Activated T-cell treated with anti-CD3 and anti-CD28 coated beads, Interleukin-2, amount 50 U/mL, for 24 hours (primary cell): ENCODE measurements at places on chromosomes 12 and 14.
A peak's percentile ranks its signal among the peaks of the same experiment; 100 is the strongest.

DNA sequence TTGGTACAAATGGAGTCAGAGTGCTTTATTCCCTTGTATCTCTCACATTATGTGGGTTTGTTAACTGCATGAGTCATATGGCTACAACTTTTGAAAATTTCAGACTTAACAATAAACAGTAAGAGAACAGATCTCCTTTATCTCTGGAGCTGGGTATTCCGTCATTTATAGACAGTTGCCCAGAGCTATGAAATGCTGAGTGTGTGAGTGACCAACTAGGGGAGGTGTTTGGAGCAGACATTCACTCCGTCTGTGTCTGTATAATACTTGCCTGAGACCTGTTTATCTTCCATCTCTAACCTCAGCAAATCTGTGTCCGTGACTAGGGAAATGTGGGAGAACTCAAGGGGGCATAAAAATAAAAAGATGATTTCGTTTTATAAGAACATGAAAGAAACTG lies 279.9 kb upstream of the FAR2 start:
- no peak for DNase-seq

DNA sequence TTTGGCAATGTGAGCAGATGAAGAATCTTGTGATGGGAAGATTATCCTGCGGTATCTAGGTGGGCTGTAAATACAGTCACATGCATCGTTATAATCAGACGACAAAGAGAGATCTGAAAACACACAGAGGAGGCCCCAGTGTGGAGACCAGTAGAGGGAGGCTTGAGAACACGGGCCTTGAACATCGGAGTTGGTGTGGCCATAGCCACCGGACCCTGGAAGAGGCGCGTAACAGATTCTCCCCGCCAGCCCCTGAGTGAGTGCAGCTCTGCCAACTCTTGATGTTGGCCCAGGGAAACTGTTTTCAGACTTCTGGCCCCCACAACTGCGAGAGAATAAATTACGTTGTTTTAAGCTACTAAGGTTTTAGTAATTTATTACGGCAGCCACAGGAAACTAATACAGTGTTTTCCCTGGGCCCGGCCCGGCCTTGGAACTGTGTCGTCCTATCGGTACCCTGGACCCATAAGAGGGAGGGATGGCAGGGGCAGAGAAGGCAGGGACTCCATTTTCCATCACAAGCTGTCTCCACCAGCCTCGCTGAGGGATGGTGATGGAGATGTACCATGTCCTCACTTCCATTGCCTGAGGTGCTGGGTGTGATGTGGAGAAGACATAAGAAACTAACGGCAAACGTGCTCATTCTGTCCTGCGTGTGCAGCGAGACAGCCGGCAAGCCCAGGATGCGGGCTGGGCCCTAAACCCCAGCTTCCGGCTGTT lies 91.6 kb downstream of the NTF3 start:
- DNase-seq = no peak

- no peak for DNase-seq
These were observed 289.5 kb downstream of the TMEM132D start for GRCh38 chr12:129614221-129614885.

GRCh38 chr12:80175307-80175930 lies 76.1 kb downstream of the OTOGL start:
- DNase-seq = no peak

GRCh38 chr14:105294142-105294597 lies 6.6 kb downstream of the BRF1 start:
- peak; percentile 67 for DNase-seq

GRCh38 chr14:99476864-99477263 lies 3.8 kb downstream of the SETD3 start:
- DNase-seq = no peak

- DNase-seq = no peak
These were observed 55.1 kb downstream of the PPP1R36 start for GRCh38 chr14:64604881-64605280.

DNA sequence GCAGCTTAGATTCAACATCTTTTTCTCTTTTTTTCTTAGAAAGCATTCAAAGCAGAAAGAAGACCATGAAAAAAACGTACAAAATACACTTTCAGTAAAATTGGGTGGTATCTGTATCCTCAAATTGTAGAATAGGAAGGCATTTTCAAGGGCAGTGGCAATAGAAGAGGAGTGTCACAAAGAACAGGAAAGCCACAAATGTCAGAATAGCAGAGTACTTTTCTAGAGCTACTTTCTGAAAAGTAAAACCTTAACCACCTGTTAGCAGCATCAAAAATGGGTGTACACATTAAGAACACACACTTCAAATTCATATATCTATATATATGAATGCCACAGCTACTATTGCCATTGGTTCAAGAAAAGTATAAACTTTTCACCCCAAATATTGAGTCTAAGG lies 412.1 kb upstream of the DCN start:
- no peak for DNase-seq

DNA sequence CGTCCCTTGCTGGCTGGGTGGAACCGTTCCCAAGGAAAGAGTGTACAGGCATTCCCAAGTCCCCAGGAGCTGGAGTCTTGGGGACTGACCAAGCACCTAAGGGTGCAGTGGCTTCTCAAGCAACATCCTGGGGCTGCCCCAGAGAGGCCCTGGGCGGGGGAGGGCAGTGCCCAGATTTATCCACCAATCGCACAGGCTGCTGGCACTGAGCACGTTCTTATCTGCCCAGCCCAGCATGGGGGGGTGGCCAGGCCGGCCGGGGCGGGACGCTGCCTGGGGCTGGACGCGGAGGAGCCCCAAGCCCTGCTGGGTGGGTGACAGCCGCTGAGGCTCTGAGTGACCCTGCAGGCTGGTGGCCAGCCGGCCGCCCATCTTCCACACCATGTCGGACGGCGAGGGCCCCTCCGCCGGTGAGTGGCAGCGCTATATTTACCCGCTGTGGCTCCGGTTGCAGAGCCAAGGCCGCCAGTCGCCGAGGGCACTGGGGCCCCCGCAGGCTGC lies 53.4 kb downstream of the CYP46A1 start:
- no peak for DNase-seq

DNA sequence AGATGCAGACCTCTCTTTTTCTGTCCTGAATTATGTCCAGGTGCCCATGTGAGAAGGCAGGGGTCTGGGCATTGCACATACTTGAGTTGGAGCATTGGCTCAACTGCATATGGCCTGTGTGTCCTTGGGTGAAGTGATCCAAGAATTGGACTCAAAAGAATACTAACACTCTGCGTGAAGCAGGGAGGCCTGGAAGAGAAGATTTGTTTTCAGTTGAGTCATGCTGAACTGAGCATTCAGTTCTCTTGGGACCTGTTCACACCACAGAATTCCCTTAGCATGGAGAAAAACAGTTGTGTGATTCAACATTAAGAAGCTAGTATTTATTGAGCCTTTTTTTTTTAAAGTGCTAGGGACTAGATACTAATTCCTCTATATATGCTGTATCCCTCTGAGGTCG lies 164.7 kb upstream of the TBX3 start:
- DNase-seq = no peak

DNA sequence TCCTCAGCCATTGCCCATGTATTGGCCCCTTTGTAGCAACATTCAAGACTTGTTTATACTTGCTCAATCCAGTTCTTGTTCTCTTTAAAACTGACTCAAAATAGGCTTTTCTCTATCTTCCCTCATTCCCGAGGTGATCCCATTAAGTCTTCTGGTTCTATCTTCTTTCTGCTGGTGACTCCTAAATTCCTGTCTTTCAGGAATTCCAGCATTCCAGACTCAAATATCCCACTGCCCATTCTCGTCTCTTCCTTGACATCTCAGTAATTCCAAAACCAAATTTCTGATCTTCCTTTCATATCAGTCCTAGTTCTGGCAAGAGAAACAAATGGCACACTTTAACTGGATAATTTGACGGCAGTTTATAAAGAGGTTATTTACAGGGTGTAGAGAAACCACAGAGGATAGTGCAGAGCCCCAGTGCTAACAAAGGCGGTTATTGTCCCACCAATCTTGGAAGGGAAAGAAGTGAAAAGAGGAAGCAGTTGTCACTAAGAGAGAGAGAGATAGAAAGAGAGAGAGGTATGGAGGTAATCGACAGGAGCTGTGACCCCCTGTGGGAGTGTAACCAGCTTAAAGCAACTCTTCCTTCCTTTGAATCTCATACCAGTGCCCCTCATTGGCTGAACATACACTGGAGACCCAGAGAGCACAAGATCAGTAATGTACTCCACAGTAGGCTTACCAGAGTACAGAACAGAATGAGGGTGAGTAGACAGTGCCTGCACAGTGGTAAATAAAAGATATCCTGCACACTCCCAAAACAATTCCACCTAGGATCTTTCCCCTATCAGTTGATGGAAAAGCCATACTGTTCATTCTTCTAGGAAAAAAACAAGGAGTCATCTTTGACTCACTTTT lies 177.6 kb upstream of the LMNTD1 start:
- no peak for DNase-seq

GRCh38 chr12:69966839-69967238 lies 141.8 kb downstream of the MYRFL start:
- no peak for DNase-seq

GRCh38 chr12:66900616-66901015 lies 221.7 kb upstream of the GRIP1 start:
- no peak for DNase-seq

DNA sequence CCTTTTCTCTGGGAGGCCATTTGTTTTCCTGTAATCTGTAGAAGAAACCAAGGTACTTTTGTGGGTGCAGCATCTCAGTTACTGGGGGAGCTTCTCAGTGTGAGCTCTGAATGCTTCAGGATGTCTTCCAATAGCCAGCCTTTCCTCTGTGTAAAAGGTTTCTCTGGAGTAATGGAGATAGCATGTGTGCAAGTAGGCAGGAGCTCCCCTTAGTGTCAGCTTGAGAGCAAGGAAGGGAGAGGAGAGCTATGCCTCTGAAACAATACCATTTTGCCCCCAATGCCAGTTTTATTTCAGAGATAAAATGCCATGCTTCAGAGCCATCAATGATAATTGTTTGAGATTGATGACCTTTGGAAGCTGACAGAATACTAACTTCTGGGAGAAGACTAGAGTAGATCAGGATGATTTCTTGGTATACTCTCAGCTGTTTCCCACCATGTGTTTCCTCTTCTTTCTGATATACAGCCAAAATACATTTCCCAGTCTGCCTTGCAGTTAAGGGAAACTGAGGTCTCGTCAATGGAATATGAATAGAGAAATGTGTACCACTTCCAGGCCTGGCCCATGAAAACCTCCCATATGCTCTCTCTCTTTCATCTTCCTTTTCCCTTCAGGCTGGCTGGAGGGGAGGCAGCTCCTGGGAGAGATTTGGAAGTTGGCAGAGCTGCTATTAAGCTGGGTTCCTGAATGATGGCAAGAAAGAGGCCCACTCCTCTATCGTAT lies 125.7 kb downstream of the CRADD start:
- no peak for DNase-seq

DNA sequence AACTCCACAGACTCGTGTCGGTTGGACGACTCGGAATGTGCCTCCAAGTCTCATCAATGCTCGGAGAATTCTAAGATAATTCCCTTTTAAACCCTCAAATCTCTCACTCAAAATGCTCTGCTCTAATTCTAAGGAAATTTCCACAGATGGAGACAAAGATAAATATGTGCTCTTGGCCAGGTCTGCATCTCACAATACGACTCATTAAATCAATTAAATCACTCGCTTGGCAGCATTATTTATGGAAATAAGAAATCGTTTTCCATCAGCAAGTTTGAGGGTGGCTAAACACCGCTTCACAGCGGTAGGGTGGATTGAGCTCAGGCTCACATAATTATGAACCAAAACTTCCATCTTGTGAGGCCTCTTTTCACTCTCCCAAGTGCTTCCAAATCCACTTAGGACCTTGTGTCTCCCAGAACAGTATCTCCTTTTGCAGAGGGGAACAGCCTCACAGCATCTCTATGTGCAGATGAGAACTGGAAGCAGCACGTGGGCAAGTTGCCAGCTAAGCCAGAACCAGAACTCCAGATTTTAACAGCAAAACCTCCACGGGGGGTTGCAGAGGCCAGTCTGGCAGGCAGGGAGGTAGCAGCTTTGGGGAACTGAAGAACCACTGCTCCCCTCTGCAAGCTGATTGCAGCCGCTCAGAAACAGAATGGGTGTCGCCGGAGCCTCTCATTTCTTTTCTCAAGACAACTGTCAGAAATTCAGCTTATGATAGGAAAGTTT lies 43.8 kb downstream of the RIMBP2 start:
- no peak for DNase-seq

- no peak for DNase-seq
These were observed 82.9 kb upstream of the RIN3 start for GRCh38 chr14:92430686-92431085.

GRCh38 chr12:67524861-67525616 lies 123.5 kb upstream of the DYRK2 start:
- DNase-seq = no peak

DNA sequence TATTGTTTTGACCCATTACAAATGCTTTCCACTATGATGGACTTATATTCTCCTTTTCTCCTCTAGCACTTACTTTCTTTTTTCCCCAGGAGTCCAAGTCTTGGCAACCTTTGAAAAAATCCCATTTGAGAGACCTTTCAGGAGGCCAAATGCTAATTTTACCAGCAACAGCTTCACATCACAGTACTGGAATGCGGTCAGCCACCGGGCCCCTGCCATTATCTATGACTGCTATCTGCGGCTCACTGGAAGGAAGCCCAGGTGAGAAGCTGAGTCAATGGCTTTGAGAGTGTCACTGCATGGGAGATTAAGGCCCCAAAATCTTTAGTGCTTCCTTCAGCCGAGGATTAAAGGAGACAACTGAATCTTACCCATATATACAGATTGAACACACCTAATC lies 64.2 kb downstream of the ERGIC2 start:
- DNase-seq = no peak

- DNase-seq = no peak
These were observed 24.2 kb downstream of the GDF11 start for GRCh38 chr12:55767156-55767555.

DNA sequence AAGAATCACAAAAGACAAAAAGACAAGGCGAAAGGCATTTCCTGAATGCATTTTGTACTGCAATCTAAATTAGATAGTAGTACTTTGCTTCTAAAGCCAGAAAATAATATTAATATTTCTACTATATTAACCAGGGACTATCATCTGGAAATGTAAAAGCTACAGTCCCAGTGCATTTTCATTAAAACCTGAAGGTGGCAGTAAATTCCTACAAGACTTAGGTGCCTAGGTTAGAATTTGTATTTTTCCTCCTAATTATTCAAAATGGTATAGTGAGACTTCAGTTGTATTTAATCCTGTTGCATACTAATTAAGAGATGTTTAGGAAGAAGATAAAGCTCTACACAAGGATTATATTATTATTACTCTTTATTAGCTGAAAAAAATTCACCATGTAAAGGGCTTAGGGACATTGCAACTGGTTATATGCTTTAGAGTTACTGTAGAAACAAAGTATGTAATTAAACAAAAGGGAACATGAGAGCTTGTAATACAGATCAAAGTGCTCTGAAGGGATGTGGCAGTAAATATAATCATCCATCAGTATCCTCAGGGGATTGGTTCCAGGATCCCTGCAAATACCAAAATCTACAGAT lies 53.6 kb downstream of the BRMS1L start:
- DNase-seq = no peak

DNA sequence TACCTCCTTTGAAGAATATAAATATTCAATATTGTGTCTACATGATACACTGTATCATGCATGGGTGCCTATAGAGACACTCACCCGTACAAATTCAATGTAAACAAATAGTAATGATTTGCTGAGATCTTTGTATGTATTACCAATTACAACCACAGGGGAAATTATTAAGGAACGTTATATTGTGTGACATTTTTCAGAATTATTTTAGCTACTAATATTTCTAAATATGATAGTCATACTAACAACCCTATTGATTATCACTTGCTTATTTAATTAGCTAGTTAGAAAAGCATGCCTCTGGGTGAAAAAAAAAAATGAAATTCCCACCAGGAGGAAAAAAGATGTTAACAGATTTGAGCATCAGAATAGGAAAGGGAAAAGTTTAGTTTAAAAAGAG lies 2.1 kb downstream of the SOX5 start:
- DNase-seq = no peak
